ENCODE measurements at places on chromosomes 3 and 15. TPM values are rescaled to one million over a fixed set of nuclear protein-coding genes. Genes with fewer than 3 reads are reported as not detected.

DNA sequence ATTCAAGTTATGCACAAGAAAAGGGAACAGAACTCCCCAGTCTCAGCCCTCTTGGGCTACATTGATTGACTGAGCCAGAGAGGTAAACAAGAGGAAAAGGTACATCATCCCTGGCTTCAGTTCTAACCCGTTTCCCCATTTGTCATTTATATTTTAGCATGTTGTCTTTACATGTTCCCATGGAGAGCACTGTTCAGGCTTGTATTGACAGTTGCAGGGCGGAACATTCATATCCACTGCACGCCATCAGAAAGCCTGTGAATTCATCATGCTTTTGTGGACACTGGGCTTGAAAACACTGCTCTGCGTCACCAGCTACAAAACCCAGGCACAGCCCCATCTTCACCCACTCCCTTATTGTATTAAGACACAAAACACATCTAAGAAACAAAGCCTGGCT is 240.9 kb upstream of the EIF1B start:
- H3K27ac ChIP-seq: no peak overlapping the region
- no peaks in the 10 kb centered on the region for H3K36me3 ChIP-seq
- no peaks in the 10 kb centered on the region for H3K4me1 ChIP-seq
- H3K27me3 ChIP-seq: peaks cover 5% of the 10 kb centered on the region
- no peak overlapping the region for H3K4me3 ChIP-seq

DNA sequence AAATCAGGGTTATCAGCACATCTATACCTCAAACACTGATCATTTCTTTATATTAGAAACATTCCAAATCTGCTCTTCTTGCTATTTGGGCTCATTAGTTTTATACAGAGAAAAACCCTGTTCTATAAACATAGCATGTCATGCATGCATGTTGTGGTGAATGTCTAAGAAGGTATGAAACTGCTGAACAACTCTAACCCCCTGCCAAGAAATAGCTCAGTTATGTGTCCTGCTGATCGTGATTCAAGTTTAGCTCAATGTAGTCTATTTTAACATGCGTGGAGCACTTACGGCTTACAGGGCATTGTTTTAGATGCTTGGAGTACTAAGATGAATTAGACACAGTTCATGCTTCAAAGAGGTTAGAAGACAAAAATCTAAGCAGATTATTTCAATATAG is 35.8 kb downstream of the MYH15 start:
- no peaks in the 10 kb centered on the region for H3K36me3 ChIP-seq
- no peak overlapping the region for H3K27ac ChIP-seq
- H3K27me3 ChIP-seq: no peaks in the 10 kb centered on the region
- no peaks in the 10 kb centered on the region for H3K4me1 ChIP-seq

DNA sequence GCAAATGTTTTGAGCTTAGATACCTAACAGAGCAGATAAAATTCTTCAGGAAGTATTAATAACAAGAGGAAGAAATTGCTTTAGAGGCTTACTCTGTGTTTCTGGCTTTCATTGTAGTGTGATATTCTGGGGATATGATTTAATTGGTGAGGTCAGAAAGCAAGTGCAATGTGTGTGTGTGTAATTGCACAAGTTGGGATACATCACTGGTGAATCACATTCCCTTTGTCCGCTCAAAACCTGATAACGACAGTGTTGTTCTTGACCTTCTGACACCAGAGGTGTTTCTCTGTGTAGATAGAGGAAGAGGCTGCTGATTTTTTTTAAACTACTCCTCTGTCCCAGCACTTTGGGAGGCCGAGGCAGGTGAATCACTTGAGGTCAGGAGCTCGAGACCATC is 161.1 kb downstream of the CACNA2D3 start:
- H3K27ac ChIP-seq: no peak overlapping the region
- no peaks in the 10 kb centered on the region for H3K36me3 ChIP-seq
- H3K4me3 ChIP-seq: no peak overlapping the region
- H3K27me3 ChIP-seq: no peaks in the 10 kb centered on the region
- no peaks in the 10 kb centered on the region for H3K4me1 ChIP-seq

- no peak for DNase-seq
- H3K4me3 ChIP-seq: no peak overlapping the region
- H3K27me3 ChIP-seq: no peaks in the 10 kb centered on the region
- no peaks in the 10 kb centered on the region for H3K36me3 ChIP-seq
Observed at GRCh38 chr3:33364060-33364459, 76.1 kb downstream of the UBP1 start.

GRCh38 chr15:71921191-71921590 is 110.8 kb downstream of the NR2E3 start:
- no peaks in the 10 kb centered on the region for H3K27me3 ChIP-seq
- no peak overlapping the region for H3K4me3 ChIP-seq
- no peak overlapping the region for H3K27ac ChIP-seq
- no peaks in the 10 kb centered on the region for H3K4me1 ChIP-seq
- peaks cover 3% of the 10 kb centered on the region for H3K36me3 ChIP-seq
- DNase-seq: no peak

DNA sequence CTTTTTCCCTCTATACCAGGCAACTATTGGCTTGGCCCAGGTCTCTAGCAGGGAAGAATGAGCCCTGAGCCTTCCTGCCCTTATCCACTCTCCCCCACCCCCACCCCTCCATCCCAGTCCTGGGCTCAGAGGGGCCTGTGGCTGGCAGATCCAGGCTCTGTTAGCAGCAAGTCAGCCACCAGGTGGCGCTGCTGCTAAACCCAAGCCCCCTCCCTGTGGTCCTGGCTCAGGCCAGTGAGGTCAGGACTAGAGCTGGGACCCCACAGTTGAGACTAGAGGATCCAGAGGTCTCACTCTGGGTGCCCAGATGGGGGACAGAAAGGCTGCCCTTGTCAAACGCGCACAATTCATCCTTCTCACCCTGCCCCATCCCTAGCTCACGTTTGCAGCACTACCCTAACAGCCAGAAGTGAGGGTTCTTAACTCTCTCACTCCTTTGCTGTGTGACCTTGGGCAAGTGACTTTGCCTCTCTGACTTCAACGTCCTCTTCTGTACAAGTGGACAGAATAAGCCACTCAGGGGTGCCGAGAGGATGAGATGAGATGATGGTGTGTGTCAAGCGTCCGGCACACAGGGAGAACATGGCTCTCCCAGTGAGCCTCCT is 46.8 kb upstream of the SLC6A1 start:
- peaks cover 4% of the 10 kb centered on the region for H3K27me3 ChIP-seq
- no peak overlapping the region for H3K27ac ChIP-seq
- H3K36me3 ChIP-seq: no peaks in the 10 kb centered on the region
- no peaks in the 10 kb centered on the region for H3K4me1 ChIP-seq
- no peak overlapping the region for H3K4me3 ChIP-seq

DNA sequence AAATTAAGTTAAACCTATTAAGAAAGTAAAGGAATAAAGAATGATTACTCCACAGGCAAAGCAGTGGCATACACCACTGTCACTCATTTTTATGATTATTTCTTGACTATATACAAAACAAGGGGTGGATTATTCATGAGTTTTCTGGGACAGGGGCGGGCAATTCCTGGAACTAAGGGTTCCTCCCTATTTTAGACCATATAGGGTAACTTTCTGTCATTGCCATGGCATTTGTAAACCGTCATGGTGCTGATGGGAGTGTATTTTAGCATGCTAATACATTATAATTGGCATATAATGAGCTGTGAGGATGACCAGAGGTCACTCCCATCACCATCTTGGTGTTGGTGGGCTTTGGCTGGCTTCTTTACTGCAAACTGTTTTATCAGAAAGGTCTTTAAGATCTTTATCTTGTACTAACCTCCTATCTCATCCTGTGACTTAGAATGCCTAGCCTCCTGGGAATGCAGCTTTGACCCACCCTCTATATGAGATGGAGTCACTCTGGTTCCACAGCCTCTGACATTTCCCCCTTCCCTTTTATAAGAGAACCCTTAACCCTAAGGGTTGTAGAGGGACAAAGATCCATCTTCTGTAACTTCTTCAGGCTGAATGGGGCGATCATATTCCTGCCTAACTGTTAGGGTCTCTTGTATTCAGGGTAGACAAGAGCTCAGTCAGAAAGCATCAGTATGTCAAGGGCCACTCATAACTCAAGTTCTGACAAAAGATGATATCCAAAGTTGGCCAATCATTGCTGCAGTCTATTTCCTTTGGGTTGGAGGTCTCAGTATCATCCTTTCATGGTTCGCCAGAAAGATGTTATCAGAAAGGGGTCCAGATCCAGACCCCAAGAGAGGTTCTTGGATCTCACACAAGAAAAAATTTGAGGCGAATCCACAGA is 79.5 kb upstream of the LIPC start:
- H3K4me3 ChIP-seq: no peak overlapping the region
- no peak overlapping the region for H3K27ac ChIP-seq
- no peaks in the 10 kb centered on the region for H3K4me1 ChIP-seq

- H3K4me1 ChIP-seq: peaks cover 28% of the 10 kb centered on the region
- no peak overlapping the region for H3K27ac ChIP-seq
- no peaks in the 10 kb centered on the region for H3K36me3 ChIP-seq
- no peak for DNase-seq
- H3K4me3 ChIP-seq: no peak overlapping the region
- no peaks in the 10 kb centered on the region for H3K27me3 ChIP-seq
Observed at GRCh38 chr3:178082326-178082906, 453.8 kb upstream of the KCNMB2 start.

DNA sequence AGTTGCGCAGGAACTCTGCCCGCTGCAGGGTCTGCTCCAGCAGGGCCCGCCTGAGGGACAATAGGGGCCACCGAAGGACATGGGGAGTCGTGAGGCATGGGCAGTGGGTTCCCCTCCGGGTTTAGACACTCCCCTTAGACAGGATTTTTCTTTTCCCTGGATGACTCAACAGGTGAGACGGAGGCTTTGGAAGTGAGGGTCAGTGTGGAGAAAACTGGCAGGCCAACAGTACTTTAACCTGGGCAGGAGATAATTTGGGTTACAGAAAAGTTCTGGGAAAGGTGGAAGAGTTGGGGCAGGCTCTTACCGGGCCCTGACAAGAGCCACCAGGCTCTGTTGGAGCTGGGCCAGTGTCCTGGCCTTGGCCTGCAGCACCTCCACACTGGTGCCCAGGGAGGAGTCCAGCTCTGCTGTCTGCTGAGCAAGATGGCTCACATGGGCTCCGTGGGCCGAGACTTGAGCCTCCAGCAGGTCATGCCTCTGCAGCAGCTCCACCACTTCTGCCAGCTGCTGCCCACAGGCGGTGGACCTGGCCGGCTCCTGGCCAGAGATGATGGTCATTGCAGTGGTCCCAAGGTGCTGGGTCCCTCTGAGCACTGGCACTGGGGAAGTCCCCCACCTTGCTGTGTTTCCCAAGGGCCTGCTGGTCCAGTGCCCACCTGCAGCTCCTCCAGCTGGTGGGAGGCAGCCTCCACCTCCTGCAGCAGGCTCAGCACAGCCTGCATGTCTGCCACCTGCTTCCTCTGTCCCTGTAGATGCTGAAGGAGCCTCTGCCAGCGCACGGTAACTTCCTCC is 11.0 kb downstream of the SPTBN5 start:
- H3K4me1 ChIP-seq: peaks cover 17% of the 10 kb centered on the region
- H3K4me3 ChIP-seq: peak overlapping the region; percentile 37
- no peak overlapping the region for H3K27ac ChIP-seq
- no peaks in the 10 kb centered on the region for H3K36me3 ChIP-seq
- H3K27me3 ChIP-seq: peaks cover 10% of the 10 kb centered on the region

ANKRD63 gene
- not detected for total RNA-seq

TEX9 gene
- 11.6 TPM for total RNA-seq

CCR9 gene
- total RNA-seq: not detected

GOLGA8K gene
- total RNA-seq: 1.9 TPM

ANKRD34C gene
- total RNA-seq: not detected

TMEM207 gene
- not detected for total RNA-seq

SEMA3F gene
- total RNA-seq: 44.7 TPM

Data from lower lobe of right lung (tissue), 2 donors.